ENCODE measurements at places on chromosomes 16 and 17.

DNA sequence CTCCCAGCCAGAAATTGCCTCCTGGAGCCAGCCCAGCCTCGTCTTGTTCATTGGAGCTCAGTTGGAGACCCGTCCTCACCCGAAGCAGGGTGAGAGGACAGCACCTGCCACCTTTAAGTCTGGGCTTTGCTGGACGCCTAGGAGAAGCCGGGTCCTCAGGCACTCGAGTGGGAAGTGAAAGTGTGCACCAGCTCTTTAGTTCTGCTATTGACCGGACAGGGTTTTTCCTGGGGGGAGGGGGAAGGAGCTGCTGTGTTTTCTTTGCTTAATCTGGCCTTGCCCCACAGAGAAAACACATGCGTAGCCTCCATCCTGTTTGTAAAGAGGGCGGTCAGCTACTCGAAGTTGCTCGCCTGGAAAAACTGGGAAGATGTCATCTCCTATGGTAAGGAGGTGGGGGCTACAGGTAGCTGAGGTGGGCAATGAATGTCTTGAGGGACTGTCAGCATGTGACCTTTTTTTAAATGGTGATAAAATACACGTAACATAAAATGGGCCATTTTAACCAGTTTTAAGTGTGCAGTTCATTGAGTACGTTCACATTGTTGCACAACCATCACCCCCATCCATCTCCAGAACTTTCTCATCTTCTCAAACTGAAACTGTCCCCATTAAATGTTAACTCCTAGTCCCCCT is 34.4 kb downstream of the CMIP start:
- DNase-seq: no peak

DNA sequence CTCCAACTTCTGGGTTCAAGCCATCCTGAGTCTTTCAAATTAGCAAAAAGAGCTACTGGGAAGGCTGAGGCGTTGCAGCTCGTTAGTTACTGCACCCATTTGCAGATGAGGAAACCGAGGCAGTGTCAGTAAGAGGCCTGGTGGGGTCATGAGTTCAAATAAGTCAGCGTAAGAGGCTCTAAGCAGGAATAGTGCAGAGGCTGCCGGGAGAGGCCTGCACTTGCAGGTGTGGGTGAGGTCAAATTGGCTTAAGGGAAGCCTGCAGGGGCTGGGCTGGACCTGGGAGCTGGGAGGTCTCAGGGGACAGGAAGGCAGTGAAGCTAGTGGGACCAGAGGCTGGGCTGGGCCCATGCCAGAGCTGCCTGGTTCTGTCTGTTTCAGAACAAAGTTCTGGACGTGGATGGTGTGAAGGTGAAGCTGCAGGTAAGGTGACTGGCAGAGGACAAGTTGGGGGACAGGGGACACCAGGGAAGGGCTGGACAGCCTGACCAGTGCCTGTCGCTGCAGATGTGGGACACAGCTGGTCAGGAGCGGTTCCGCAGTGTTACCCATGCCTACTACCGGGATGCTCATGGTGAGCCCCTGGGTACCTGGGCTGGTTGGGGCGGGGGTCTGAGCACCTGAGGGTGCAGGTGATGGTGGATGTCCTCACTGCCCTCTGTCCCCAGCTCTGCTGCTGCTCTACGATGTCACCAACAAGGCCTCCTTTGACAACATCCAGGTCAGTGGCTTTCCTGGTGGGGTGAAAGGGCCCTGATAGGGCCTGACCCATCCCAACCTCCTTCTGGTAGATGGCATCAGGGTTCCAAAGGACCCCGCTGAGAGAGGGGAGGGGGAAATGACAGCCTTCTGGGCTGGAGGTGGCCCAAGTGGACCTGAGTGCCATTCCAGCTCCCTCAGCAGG is 3.0 kb downstream of the RAB26 start:
- no peak for DNase-seq

GRCh38 chr17:50152736-50153135 is 2.3 kb upstream of the PPP1R9B start:
- DNase-seq: no peak

GRCh38 chr16:70770626-70771552 is 30.1 kb downstream of the VAC14 start:
- DNase-seq: no peak

GRCh38 chr16:69720822-69721430 is 5.4 kb downstream of the NQO1 start:
- no peak for DNase-seq

- no peak for DNase-seq
Measured at GRCh38 chr16:11677959-11678881, 10.0 kb downstream of the SNN start.

GRCh38 chr16:58002936-58003335 is 1.7 kb downstream of the USB1 start:
- no peak for DNase-seq

DNA sequence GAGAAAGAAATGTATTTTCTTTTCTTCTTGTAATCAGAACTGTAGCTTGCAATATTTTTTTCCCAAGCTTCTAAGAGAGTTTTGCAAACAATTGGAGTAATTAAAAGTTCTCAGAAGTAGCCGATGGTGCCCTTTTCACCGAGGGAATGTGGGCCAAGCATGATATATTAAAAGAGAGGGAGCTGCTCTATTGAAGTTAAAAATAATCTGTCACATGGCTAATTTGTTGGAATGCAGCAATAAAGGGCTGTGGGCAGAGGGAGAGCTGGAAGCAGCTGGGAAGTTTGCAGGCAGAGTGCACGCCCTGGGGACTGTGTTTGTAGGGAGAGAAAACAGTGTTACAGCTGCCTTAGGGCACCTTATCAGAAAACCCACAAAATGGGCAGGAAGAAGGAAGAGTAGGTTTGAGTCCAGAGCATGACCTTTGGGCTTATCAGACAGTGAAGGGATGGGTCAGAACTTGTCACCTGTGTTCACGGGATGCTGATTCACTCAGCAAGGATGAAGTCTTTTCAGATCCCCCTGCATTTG is 18.5 kb upstream of the TERF2 start:
- DNase-seq: no peak

- DNase-seq: no peak
Measured at GRCh38 chr16:65012357-65012756, 109.5 kb downstream of the CDH11 start.

DNA sequence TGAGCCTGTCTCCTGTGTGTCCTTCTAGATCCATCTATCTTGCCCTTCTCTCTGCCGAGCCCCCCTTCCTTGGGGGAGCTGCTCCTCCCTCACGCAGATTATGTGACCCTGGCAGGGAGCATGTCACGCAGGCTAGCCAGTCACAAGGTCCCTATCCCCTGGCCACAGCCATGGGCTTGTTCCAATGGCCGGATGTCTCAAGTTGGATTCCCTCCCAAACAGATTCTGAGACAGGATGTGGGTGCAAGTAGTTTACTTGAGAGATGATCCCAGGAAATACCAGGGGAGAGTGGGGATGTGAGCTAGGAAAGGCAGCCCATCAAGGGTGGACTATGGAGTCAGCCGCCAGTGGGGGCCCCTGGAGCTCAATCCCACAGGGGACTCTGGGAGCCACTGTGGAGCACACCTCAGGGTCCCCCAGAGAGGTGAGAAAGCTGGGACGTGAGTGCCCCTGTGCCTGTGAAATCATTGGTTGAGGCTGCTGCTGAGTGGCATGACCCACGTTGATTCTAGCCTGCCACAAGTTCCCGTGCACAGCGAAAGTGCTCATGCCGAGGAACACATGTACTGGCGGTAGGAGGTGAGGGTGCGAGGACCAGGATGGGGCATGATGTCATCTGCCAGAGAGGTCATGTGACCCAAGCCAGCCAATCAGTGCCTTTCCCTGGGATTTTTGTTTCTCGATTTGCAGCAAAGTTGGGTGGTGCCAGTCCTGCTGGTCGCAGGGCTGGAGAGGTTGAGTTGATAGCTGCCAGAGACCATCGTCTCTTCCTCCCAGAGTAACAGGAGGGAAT is 6.4 kb upstream of the CRISPLD2 start:
- DNase-seq: no peak

GRCh38 chr17:43543300-43543699 is 2.8 kb downstream of the ETV4 start:
- no peak for DNase-seq

- no peak for DNase-seq
Measured at GRCh38 chr16:85903559-85903958, 4.6 kb downstream of the IRF8 start.

DNA sequence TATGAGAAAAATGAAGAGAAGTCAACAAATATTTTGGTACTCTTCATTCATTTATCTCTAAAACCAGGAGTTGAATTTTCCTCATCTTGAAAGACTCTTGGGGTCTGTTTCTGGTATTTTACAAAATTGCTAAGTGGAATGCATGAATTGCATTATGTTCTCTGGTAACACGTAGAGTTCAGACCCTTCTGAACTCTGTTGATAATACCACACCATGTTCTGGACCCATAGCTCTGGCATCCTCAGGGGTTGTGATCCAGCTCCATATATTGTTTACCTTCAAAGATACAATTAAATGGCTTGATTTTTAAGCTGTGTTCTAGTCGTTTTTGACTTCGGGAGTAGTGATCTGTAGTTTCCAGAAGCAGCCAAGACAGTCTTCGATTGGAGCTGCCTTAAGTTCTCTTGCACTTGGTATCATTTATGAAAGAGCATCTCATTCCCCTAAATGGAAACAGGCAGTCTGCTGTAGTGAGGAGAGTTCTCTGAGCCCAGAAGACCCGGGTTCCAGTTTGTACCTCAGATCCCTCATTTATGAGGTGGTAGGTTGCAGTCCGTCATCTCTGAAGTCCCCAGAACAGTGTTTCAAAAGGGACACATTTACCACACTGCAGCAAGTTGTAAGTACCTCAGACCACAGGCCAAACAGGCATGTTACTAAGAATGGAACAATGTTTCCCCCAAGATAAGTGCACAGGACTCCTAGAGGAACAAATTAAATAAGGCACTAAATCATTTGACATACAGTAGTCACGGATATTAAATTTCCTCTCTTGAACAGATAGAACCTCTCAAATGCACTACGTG is 9.6 kb downstream of the PSMD7 start:
- no peak for DNase-seq

- DNase-seq: no peak
Measured at GRCh38 chr16:71859762-71860521, 14.2 kb downstream of the ATXN1L start.

GRCh38 chr16:4378999-4379690 is 7.5 kb downstream of the VASN start:
- no peak for DNase-seq

GRCh38 chr16:50303041-50303604 is 36.8 kb downstream of the ADCY7 start:
- DNase-seq: no peak

DNA sequence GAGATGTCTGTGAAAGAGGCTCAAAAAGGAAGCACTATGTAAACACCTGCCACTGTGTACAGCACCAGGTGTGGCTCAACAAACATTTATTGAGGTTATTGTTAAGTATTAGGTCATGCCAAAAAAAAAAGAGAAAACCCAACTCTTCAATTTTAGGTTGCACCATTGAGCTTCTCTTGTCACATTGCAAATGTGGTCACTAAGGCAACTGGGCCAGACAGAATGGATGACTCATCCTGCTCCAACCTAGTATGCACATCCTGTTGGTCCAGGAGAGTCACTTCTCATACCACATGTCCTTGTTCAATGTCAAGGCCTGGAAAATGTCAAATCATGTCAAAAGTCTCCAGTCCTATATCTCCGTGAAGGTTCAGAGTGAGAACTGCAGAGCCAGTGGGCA is 25.0 kb downstream of the HOXB1 start:
- peak; percentile 47 for DNase-seq

GRCh38 chr16:87608400-87608985 is 6.2 kb downstream of the JPH3 start:
- DNase-seq: no peak

- DNase-seq: no peak
Measured at GRCh38 chr16:79610771-79611170, 10.2 kb upstream of the MAF start.

GRCh38 chr17:10337136-10337535 is 35.7 kb downstream of the MYH13 start:
- DNase-seq: no peak

- no peak for DNase-seq
Measured at GRCh38 chr17:50192618-50193291, 8.7 kb downstream of the COL1A1 start.

GRCh38 chr17:56171186-56171959 is 18.1 kb downstream of the ANKFN1 start:
- DNase-seq: no peak

DNA sequence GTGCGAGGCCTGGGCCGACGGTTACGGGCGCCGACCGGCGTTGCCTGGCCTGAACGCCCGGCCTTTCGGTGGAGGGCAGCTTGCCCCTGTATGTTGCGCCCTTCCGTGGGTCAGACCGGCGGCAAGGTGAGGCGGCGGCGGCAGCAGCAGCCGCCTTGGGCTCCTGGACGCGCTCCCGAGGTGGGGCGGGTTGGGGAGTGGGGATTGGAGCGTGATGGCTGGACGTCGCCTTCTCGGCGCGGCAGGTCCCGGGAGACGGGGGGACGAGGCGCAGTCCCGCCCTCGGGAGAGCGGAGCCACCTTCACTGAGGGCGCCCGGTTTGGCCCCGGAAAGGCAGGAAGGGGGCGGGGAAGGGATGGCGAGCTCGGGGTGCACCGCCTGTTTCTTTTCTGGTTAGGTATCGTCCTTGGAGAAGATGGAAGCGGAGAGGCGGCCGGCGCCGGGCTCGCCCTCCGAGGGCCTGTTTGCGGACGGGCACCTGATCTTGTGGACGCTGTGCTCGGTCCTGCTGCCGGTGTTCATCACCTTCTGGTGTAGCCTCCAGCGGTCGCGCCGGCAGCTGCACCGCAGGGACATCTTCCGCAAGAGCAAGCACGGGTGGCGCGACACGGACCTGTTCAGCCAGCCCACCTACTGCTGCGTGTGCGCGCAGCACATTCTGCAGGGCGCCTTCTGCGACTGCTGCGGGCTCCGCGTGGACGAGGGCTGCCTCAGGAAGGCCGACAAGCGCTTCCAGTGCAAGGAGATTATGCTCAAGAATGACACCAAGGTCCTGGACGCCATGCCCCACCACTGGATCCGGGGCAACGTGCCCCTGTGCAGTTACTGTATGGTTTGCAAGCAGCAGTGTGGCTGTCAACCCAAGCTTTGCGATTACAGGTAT is 671 bp downstream of the DGKE start:
- peak; percentile 34 for DNase-seq

Measured in stimulated activated CD4-positive, alpha-beta T cell treated with anti-CD3 and anti-CD28 coated beads, TNF-alpha, amount 100 ng/mL, for 1 hour (primary cell).